ENCODE measurements at places on chromosomes 3 and 15.

- no peak for DNase-seq
- no peaks in the 10 kb centered on the region for H3K4me1 ChIP-seq
- no peak overlapping the region for H3K27ac ChIP-seq
- H3K27me3 ChIP-seq: no peaks in the 10 kb centered on the region
These were observed 66.7 kb upstream of the NANOGP8 start for GRCh38 chr15:35151782-35152181.

DNA sequence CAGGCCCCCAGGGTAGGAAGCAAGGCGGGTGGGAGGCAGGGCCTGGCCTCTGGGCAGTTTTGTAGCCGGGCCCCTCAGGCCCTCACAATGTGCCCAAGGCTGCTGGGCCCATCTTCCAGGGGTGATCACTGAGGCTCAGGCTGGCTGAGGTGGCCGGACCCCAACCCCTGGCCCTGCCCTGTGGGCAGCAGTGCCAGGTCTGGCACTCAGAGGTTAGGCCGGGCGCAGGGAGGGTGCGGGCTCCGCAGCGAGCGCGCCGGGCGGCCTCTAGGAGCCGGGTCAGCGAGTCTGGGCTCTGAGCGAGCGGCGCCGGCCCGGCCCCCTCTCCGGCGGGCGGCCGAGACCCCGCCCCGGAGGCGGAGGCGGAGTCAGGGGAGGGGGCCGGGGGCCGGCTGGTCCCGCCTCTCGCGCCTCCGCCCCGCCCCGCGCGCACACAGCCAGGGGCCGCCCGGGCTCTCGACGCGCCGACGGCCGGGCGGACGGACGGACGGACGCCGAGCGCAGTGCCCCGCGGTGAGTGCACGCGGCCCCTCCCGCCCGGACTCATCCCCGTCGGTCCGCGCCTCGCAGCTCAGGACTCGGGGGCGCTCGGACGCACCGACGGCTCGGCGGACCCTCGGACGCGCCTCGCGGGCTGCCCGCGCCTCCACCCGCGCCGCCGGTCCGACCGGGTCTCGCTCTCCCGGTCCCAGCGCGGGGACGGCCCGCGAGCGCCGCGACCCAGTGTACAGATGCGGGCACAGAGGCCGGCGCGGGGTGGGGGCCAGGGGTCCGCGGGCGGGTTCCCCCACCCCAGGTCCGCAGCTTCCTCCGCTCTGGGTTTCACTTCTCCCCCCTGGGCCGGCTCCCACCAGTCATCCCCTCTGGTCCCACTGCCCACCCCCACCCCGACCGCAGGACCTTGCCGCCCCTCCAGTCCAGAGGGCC, at the start of gene FBLN2:
FBLN2 (plus strand) TSS at position 430 of the 927 bp plus-strand sequence. CDS start 21,231 bp downstream, outside the sequence.
- peaks cover 4% of the 10 kb centered on the region for H3K4me1 ChIP-seq
- no peaks in the 10 kb centered on the region for H3K27me3 ChIP-seq
- DNase-seq: no peak
- H3K4me3 ChIP-seq: peak within 1 kb of the TSS; percentile 36

GRCh38 chr3:61669668-61670299, 108.4 kb downstream of the PTPRG start:
- H3K27me3 ChIP-seq: no peaks in the 10 kb centered on the region
- no peak overlapping the region for H3K4me3 ChIP-seq
- no peaks in the 10 kb centered on the region for H3K36me3 ChIP-seq
- H3K4me1 ChIP-seq: no peaks in the 10 kb centered on the region
- DNase-seq: no peak

GRCh38 chr3:187276397-187277128, 15.0 kb downstream of the MASP1 start:
- H3K36me3 ChIP-seq: no peaks in the 10 kb centered on the region
- no peak overlapping the region for H3K27ac ChIP-seq

- DNase-seq: no peak
- no peak overlapping the region for H3K4me3 ChIP-seq
- no peaks in the 10 kb centered on the region for H3K27me3 ChIP-seq
- no peaks in the 10 kb centered on the region for H3K4me1 ChIP-seq
These were observed 661.2 kb upstream of the BCHE start for GRCh38 chr3:166498446-166498845.

DNA sequence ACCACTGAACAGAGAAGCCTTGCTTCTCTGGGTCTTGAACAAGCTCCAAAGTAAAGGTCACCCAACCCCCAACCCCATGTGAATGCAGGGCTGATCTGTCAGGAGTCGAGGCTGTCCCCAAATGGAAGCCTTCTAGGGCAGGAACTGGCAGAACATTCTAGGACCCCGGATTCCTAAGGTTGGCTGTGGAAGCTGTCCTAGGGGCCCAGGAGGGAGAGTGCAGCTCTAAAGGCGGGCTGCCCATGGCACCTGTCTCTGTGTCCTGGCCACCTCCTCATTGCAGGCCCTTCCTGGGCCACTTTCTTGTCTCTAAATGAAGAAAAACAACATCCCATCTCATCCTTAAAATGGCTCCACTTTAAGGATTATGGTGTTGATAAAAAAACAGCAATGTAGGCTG, 53.6 kb upstream of the SEC61A1 start:
- H3K27me3 ChIP-seq: no peaks in the 10 kb centered on the region
- H3K4me1 ChIP-seq: no peaks in the 10 kb centered on the region
- H3K4me3 ChIP-seq: no peak overlapping the region

GRCh38 chr3:111278959-111279358, 207.3 kb downstream of the NECTIN3 start:
- no peaks in the 10 kb centered on the region for H3K36me3 ChIP-seq
- H3K4me3 ChIP-seq: no peak overlapping the region
- H3K4me1 ChIP-seq: no peaks in the 10 kb centered on the region
- no peak overlapping the region for H3K27ac ChIP-seq

DNA sequence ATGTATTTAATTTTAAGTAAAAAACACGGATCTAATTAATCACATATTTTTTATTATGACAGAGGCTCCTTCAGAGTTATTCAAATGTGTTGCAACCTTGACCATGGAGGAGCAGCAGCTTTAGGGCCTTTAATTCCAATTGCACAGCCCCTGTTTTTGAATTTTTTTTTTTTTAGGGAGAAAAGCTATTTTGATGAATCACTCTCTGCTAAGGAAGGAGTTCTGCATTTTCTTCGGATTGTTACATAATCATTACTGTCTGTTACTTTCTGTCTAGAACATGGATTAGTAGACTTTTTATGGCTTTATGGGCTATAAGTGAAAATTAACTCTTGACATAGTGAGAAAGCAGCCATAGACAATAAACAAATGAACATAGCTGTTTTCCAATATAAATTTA, 90.8 kb downstream of the MCTP2 start:
- H3K4me3 ChIP-seq: no peak overlapping the region
- no peaks in the 10 kb centered on the region for H3K27me3 ChIP-seq
- no peaks in the 10 kb centered on the region for H3K4me1 ChIP-seq
- no peak for DNase-seq
- no peak overlapping the region for H3K27ac ChIP-seq

GRCh38 chr3:8882642-8883041, 80.6 kb downstream of the RAD18 start:
- no peak overlapping the region for H3K27ac ChIP-seq
- H3K4me3 ChIP-seq: no peak overlapping the region
- H3K27me3 ChIP-seq: no peaks in the 10 kb centered on the region

- no peaks in the 10 kb centered on the region for H3K4me1 ChIP-seq
- H3K27me3 ChIP-seq: no peaks in the 10 kb centered on the region
- no peaks in the 10 kb centered on the region for H3K36me3 ChIP-seq
- no peak overlapping the region for H3K27ac ChIP-seq
These were observed 37.8 kb upstream of the GOLGA6B start for GRCh38 chr15:72616491-72617210.

DNA sequence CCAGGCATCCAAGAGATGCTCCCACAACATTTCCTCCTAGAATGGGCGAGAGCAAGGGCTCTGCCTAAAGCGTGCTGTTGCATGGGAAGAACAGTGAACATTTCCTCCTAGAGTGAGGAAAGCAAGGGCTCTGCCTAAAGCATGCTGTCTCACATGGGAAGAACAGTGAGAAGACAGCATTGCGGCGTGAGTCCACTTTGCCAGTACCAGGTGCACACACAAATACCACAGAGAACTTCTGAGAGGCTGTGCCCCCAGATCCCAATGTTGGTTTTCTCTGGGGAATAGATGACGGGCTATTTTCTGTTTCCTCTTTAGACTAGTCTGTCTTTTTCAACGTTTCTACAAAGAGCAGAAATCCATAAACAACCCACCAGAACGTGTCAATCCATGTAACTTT, 142.9 kb downstream of the LRRK1 start:
- no peaks in the 10 kb centered on the region for H3K27me3 ChIP-seq
- no peak overlapping the region for H3K27ac ChIP-seq
- no peaks in the 10 kb centered on the region for H3K36me3 ChIP-seq
- no peaks in the 10 kb centered on the region for H3K4me1 ChIP-seq

DNA sequence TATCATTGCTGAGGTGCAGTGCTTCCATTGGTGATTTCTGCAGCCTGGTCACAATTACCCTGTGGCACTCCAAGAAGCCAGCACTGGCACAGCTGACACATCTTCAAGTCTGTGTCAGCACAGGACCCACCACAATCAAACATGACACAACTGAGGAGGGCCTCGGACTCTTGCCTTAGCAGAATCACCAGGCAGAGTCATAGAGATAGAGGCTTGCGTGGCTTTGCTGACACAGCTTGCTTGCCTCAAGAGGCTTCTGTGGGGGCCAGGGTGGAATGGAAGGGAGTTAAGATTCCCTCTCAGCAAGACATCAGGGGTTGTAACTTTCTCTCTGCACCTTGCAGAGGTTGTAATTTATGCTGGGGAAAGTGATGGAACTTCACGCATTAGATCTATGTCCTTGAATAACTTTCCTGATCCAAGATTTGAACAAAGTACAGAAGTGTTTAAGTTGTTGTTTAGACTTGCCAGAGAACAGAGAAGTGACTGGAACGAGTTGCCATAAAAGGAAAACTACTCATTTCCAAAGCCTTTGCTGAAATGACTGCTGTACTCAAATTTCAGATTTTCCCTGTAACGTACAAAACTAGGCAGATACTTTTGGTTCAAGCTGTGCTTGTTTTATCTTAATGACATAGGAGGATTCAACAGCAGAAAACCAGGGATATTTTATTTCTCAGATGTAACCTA, 170.7 kb downstream of the DIPK2A start:
- no peaks in the 10 kb centered on the region for H3K27me3 ChIP-seq
- no peaks in the 10 kb centered on the region for H3K36me3 ChIP-seq
- no peaks in the 10 kb centered on the region for H3K4me1 ChIP-seq
- DNase-seq: peak; percentile 16

DNA sequence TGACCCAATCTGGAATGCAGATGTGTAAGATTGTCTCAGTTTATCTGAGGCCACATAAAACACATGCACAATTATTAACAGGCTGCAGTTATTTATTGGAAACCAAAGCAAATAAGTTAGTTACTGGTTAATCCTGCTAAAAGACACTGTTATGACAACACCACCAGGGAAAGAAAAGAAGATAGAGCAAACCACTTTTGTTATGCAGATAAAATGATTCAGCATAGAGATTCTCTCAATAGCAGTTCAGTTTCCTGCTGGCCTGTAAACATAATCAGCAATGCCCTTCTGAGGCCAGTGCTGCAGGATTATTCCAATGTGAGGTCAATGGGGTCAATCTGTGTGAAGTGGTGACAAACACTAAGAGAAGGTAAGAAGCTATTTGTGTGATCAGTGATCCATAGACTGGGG, 244.4 kb downstream of the ZBTB20 start:
- no peaks in the 10 kb centered on the region for H3K36me3 ChIP-seq
- H3K4me3 ChIP-seq: no peak overlapping the region
- no peaks in the 10 kb centered on the region for H3K4me1 ChIP-seq
- no peak overlapping the region for H3K27ac ChIP-seq
- H3K27me3 ChIP-seq: no peaks in the 10 kb centered on the region

DNA sequence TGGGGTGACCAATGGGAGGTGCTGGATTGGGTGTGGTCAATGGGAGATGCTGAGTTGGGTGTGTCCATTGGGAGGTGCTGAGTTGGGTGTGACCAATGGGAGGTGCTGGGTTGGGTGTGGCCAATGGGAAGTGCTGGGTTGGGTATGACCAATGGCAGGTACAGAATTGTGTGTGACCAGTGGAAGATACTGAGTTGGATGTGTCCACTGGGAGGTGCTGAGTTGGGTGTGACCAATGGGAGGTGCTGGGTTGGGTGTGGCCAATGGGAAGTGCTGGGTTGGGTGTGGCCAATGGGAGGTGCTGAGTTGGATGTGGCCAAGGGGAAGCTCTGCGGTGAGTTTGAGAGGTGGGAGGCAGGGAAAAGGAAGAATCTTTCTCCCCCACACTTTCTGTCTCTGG, 250.0 kb upstream of the PROK2 start:
- H3K4me1 ChIP-seq: no peaks in the 10 kb centered on the region
- DNase-seq: no peak
- H3K4me3 ChIP-seq: no peak overlapping the region
- no peak overlapping the region for H3K27ac ChIP-seq

DNA sequence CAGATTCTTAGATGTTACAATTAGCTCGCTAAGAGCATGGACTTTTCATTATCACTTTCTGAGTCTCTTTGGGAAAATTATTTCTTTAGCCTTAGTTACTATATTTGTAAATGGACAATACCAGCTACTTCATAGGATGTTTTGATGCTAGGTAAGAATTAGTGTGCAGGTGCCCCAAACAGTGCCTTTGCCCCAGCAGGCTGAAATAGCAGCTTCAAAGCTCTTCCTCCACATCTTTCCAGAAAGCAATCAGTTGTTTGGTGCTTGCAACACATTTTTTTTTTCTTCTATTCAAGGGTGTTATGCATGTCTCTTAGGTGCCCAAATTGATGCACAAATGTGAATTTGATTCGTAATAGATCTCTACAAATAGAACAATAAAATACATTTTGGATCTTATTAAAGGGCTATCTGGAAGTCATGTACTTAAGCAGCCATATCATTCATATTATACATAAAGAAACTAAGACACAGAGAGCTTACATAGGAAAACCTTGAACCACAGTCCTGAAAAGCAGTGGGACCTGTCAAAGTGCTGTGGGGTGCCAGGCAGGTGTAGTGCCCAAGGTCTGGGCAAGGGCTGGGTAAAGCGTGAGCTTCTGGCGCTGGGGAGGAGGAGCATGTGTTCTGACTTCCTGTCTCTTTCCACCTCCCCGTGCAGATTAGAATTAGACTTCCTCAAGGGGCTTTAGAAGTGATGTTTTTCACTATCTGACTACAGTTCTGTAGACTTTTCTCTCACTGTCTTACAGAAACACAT, 62.9 kb downstream of the FNDC3B start:
- peaks cover 13% of the 10 kb centered on the region for H3K4me1 ChIP-seq
- no peak overlapping the region for H3K4me3 ChIP-seq
- no peak for DNase-seq
- H3K27ac ChIP-seq: no peak overlapping the region

- peaks cover 7% of the 10 kb centered on the region for H3K4me1 ChIP-seq
- H3K36me3 ChIP-seq: no peaks in the 10 kb centered on the region
- H3K4me3 ChIP-seq: peak overlapping the region; percentile 6
- no peak overlapping the region for H3K27ac ChIP-seq
These were observed 34.8 kb upstream of the RPL32 start for GRCh38 chr3:12875857-12876836.

DNA sequence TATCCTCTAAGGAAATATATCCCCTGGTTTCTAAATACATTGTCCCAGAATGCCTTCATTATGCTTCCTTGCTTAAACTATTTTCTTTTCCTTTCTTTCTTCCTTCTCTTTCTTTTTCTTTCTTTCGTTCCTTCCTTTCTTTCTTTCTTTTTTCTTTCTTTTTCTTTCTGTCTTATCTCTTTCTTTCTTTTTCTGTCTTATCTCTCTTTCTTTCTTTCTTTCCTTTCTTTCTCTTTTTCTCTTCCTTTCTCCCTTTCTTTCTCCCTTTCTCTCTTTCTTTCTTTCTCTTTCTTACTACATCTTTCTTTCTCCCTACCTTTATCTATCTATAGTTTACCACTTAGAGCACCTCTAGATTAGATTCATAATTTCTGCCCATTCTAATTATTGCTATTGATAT, 552.1 kb downstream of the PYDC2 start:
- no peaks in the 10 kb centered on the region for H3K27me3 ChIP-seq
- no peaks in the 10 kb centered on the region for H3K36me3 ChIP-seq
- no peak overlapping the region for H3K27ac ChIP-seq
- no peak overlapping the region for H3K4me3 ChIP-seq
- H3K4me1 ChIP-seq: no peaks in the 10 kb centered on the region

GRCh38 chr15:80893777-80894176, 95.8 kb downstream of the MESD start:
- no peaks in the 10 kb centered on the region for H3K27me3 ChIP-seq
- H3K36me3 ChIP-seq: no peaks in the 10 kb centered on the region
- H3K4me1 ChIP-seq: no peaks in the 10 kb centered on the region
- no peak overlapping the region for H3K4me3 ChIP-seq
